ENCODE measurements at places on chromosomes 6 and 20. TPM values are rescaled to one million over a fixed set of nuclear protein-coding genes. Genes with fewer than 3 reads are reported as not detected.

EFHC1 gene
- total RNA-seq = 7.9 TPM

DNA sequence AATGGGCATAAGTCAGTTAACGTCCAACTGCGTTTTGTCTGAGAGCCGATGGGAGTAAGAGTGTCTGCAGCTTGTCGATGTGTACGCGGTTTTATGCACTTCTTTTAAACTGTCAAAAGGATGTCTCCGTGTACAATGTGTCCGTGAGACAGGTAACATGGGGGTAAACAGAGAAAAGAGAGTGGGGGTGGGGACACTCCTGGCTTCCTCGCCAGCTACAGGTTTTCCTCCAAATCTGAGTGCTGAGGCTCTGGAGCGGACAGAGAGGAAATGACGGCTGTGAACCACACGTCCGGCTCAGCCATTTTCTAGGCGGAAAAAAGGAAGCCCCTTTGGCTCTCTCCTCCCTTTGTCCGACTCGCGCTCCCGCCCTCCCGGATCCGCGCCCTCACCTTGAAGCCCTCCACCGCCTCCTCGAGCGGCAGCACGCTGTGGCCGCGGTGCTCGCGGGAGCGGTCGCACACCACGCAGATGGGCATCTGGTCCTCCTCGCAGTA is 916 bp downstream of the TRIM27 start:
- peak; percentile 63 for DNase-seq

DNA sequence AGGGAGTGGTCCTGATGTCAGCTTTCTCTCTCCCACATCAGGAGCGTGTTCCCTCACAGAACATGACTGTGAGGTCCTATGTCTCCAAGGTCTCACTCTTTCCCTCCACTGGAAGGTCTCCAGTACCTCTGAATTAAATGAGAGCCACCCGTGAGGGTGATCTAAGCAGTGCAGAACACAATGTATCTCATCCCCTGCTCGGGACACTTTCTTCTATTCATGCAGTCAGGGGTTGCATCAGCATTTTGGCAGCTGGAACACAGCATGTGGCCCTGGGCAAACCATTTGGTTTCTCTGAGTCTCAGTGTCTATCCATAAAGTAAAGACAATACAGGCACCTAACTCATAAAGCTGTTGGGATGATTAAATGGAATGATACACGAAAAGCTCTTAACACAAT is 34.2 kb downstream of the MAFB start:
- DNase-seq = peak; percentile 55

DNA sequence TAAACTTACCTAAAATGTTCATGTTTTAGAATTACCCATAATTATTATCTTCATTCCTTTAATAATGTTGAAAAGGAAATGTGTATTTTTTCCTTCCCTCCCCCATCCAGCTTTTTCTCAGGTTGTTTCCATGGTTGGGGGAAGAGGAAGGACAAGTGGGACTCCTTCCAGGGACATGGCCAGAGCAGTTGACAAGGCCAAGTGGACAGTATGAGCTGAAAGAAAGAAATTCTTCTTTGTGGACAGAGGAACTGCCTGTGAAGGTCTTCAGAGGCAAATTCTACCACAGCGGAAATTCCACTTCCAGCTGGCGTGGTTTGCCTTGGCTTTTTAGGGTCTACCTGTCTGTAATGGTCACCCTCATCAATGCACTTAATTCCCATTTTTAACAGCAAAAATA is 33.8 kb downstream of the RIN2 start:
- no peak for DNase-seq

ARG1 gene
- total RNA-seq = 0.50 TPM

GRCh38 chr20:44087857-44088120 is 99.2 kb downstream of the JPH2 start:
- DNase-seq = no peak

DNA sequence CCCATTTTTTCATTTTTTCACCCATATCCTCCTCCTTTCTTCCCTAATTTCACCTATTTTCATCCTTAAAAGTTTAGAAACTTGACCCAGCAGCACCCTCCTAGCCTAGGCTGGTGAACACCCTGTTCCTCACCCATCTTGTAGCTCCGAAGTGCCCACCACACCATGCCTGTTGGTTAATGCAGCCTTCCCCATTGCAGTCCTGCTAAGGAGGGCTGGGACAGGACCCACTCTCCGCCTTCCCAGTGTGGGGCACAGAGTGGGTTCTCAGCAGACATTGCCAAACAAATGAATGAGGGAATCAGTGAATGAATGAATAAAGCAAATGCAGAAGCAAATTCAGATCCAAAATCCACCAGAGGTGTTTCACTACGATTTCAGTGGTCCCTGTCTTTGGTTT is 45.7 kb downstream of the CTCFL start:
- DNase-seq = no peak

DNA sequence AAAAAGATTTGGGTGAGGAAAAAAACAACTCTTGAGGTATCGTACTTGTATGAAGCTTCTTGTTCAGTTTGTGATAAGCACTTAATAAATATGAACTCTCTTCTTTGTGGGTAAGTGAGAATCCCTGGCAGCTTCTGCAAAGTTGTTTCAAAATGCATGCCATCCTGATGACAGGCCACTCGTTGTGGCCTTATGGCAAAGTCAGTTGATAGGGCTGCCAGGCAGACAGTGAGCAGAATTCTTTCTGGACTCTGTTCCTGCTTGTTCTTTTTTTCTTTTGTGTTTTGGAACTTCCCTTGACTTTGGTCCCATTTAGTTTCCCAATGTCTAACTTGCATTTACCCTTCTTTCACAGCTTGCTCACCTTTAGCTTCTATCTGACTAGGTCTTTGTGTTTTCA is 983.5 kb upstream of the FLRT3 start:
- DNase-seq = no peak

LRRC1 gene
- total RNA-seq = 3.8 TPM

DNA sequence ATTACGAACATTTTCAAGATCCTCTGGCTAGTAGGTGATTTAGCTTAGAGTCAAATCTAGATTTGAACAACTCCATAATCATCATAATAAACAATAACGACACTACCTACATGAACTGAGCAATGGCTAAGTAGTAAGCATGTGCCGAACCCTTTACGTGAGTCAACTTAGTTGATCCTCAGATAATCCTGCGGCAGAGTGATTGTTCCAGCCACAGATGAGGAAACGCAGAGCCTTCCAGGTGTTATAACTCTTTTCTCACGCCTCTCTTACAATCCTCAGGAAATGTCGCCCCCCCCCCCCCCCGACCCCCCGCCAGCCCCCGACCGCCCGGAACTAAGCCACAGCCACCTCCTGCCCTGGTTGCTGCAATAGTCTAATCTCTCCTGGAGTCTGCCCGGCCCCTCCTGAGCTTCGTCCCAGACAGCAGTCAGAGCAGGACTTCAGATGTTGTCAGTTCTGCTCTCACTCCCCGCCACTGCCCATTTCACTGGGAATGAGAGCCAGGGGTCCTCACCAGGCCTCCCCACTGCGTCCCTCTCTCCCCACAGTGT is 141.5 kb upstream of the AGPAT4 start:
- no peak for DNase-seq

APCDD1L gene
- total RNA-seq = 1.3 TPM

- DNase-seq = no peak
These were observed 41.1 kb upstream of the FANCE start for GRCh38 chr6:35411066-35411465.

MYBL2 gene
- 2.3 TPM for total RNA-seq

DNA sequence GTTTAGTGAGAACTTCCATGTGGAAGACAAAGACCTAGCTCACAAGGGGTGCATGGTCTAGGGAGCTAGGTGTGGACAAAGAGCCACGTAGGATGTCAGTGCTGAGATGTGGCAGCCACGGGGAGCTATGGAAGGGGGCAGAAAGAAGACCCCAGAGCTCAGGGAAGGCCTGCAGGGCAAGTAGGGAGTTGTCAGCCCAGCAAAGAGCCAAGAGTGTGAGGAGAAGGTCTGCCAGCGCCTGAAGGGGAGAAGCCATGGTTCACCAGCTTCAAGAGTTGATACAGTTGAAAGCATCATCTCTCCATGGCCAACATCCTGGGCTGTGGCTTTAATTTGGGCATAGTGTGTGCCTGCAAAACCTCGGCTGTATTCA is 95.6 kb downstream of the CDH26 start:
- no peak for DNase-seq

GRCh38 chr6:84756466-84756865 is 7.9 kb downstream of the TBX18 start:
- DNase-seq = no peak

DNA sequence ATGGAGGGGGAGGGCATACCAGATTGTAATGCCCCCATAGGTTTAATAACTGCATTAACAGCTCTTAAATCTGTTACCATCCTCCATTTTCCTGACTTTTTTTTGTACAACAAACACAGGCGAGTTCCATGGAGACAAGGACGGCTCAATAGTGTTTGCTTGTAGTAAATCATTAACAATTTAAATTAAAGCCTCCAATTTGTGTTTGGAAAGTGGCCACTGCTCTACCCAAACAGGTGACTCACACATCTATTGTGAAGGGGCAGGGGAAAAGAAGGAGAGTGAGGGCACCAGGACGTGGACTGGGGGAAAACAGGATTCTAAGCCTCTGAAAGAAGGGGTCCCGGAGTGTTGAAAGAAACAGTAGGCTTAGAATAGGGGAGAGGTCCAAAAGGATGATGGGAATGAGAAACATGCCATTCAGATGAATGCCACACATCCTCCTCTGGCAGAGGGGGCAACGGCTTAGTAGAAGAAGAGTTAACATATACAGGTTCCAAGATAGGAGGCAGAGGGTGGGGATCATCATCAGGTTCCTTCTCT is 6.9 kb downstream of the GLYATL3 start:
- no peak for DNase-seq

FNDC11 gene
- 0.08 TPM for total RNA-seq

DNA sequence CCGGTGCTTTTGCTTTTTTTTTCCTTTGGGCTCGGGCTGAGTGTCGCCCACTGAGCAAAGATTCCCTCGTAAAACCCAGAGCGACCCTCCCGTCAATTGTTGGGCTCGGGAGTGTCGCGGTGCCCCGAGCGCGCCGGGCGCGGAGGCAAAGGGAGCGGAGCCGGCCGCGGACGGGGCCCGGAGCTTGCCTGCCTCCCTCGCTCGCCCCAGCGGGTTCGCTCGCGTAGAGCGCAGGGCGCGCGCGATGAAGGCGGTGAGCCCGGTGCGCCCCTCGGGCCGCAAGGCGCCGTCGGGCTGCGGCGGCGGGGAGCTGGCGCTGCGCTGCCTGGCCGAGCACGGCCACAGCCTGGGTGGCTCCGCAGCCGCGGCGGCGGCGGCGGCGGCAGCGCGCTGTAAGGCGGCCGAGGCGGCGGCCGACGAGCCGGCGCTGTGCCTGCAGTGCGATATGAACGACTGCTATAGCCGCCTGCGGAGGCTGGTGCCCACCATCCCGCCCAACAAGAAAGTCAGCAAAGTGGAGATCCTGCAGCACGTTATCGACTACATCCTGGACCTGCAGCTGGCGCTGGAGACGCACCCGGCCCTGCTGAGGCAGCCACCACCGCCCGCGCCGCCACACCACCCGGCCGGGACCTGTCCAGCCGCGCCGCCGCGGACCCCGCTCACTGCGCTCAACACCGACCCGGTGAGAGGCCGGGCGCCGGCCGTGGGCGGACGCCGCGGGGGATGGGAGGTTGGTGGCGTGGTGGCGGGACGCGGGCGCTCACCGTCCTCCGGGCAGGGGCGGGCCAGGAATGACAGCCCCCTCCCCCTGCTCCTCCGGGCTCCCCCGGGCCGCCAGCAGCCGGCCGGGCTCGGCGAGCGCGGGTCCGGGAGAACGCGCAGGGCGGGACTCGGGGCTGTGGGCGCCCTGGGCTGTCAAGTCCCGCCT is 606 bp downstream of the ID4 start:
- peak; percentile 45 for DNase-seq

DNA sequence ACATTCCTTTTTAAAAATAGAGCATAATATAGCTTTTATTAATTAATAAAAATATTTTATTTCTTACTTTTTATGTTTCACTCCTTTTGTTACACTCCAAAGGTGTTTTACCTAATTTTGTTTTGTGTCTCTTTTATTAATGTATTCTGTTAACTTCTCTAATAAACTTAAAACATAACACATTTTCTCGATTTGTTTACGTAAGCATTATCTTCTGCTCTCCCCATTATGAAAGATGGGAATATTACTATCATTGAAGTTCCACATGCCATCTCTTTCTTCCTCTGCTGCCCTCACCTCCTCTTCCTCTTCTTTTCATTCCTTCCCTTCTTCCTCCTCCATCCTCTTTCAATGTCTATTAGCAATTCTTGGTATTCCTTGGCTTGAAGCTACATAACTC is 85.0 kb upstream of the HCRTR2 start:
- no peak for DNase-seq

DNA sequence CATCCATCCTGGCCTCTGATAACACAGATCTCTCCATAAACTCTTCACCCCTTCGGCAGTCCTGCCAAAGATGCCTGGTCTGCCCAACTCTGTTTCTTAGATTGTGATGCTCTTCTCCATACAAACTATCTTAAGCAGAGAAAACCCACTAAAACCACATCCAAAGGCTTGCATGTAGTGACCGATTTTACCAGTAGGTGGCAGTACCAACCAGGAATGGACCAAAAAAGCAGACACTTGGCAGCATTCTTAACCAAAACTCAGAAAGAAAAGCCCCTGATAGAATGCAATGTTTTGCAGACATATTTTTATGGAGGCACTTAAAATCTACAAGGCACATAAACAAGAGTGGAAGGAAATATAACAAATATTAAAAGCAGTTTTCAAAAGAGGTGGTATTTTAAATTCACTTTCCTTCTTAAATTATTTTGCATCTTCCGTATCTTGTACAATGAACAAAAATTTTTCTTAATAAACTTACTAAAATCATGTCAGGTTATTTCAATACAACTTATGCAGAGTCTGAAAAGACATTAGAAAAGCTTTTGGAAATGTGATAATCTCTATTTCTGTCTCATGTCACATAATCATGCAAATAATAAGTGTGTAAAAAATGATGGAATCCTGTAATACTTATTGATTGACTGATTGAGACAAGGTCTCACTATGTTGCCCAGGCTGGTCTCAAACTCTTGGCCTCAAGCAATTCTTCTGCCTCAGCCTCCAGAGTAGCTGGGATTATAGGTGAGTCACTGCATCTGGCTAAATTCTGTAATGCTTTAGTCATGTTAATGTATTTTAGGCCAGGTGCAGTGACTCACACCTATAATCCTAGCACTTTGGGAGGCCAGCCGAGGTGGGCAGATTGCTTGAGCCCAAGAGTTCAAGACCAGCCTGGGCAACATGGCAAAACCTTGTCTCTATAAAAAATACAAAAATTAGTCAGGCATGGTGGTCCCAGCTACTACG is 29.4 kb downstream of the LRP11 start:
- DNase-seq = peak; percentile 29

PLCB4 gene
- 29.7 TPM for total RNA-seq

TAF8 gene
- total RNA-seq = 25.3 TPM

DNA sequence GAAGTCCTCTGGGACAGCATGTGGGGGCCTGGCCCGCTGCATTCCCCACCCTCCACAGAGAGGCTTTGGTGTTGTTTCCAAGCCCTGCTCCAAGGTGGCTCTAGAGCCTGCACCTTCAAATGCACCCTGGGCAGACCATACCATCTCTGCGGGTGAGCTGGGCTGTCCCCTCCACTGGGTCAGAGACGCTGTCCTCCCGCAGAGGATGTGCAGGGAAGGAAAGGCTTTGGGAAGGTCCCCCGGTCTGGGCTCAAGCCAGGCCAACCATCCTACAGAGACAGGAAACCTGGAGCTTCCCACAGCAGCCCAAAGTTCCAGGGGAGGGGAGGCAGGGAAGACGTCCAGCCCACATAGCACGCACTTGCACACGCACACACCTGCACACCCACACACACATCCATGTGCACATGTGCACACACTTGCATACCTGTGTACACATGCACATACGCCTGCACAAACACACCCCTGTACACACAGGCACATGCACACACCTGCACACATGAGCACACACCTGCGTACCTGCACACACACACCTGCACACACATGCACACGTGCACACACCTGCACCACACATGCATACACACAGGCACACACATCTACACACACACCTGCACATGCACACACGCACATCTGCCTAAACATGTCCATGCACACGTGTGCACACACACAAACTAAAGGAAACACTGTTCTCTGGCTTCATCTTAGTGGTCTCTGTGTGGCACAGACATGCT is 155.4 kb downstream of the ERMARD start:
- no peak for DNase-seq

All from left cardiac atrium (tissue), 4 donors.